ENCODE measurements at places on chromosomes 12 and 14.

GRCh38 chr12:112121780-112122565, 3.4 kb upstream of the TRAFD1 start:
- DNase-seq, result no peak

DNA sequence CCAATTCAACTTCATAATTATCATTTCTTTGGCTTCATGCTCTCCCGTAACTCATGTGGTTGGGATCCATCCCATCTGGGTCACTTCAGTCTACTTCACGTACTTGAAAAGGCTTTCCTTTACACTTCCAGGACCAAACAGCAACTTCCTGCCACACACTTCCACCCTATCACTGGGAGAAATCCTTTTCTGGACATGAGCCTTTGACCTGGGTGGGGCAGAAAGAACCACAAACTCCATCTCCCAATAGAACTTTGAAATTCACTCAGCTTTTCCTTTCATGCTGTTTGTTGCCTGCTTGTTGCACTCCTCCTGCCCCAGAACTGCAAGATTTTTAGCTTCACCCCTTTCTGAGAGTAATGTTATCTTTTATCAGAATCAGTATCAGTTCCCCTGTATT, 18.4 kb upstream of the GALNT16 start:
- no peak for DNase-seq

DNA sequence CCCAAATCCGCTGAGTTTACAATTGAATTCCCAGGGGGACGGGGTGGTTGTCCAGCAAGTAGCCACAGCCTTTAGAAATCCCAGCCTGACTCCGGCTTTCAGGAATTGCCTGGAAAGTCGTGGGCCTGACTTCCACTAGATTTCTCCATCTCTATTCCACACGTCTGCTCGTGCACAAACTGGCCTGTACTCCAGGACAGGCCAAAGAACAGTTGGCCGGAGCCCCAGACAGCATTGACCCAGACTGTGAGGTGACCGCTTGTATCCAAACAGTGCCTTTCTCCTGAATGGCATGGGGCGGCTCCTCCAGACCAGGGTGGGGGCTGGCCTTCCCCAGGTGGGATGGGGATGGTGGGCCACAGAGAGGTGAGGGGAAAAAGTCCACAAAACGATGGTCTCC, 62.2 kb downstream of the KDM2B start:
- DNase-seq, result no peak

DNA sequence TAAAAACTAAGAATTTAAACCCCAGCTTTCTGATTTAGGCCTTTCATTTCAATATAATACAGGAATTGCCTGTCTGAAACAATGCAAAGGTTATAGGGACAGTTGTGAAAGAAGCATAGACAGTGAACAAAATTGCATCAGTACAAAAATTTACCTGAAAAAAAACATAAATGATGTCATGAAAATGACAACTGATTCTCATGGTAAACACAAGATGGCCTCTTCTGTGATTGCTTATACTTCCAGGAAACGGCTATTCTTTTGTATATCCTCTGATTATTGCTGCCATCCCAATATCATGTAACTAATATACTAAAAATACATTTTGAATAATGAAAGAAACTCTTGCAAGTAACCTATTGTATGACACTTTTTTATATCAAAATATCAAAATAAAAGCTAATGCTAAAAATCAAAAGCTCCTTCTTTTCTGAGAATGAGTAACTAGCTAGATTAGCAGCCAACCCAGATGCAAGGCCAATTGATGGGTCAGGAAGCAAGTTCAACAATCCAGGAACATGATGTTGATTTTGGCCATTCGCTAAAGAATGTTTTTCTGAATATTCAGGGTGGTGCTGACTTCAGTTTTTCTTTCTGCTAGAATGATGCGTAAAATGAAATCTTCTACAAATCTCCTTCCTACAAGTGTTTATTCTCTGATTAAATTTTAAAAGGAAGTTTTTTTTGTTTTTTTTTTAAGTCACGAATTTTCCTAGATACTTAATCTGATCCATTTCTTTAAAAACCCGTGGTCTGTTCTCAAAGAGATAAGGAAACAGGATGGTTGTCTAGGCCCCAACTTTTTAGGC, 83.6 kb downstream of the ALX1 start:
- no peak for DNase-seq

GRCh38 chr12:132475304-132476037, 14.5 kb upstream of the FBRSL1 start:
- DNase-seq, result no peak

GRCh38 chr12:3332188-3332587, 158.8 kb upstream of the PRMT8 start:
- no peak for DNase-seq

GRCh38 chr12:131773582-131774221, 54.5 kb upstream of the MMP17 start:
- DNase-seq, result no peak

- no peak for DNase-seq
Observed at GRCh38 chr12:99435095-99435791, 212.3 kb upstream of the GARIN6 start.

GRCh38 chr14:82647088-82647810, 1113.6 kb upstream of the SEL1L start:
- DNase-seq, result no peak

DNA sequence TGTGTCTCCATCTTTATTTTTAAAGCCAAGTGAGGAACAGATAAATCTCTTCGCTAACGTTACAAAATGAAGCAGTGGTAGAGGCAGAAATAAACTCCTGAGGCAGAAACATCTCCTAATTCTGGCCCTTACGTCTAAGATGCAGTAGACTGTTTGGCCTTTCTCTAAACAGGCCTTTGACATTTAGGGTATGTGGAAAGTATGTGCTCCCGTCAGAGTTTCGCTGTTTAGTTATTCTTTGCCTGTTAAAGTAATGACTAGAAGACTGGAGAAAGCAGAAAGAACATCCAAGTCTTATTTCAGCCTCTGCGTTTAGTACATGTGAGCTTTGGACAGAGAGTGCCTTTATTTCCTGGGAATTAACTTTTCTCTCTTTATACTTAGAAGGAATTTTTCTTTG, 216.6 kb downstream of the RAD51B start:
- DNase-seq, result no peak

- no peak for DNase-seq
Observed at GRCh38 chr12:52527121-52527800, 7.1 kb upstream of the KRT5 start.

GRCh38 chr12:113555226-113555625, 83.6 kb upstream of the LHX5 start:
- no peak for DNase-seq

DNA sequence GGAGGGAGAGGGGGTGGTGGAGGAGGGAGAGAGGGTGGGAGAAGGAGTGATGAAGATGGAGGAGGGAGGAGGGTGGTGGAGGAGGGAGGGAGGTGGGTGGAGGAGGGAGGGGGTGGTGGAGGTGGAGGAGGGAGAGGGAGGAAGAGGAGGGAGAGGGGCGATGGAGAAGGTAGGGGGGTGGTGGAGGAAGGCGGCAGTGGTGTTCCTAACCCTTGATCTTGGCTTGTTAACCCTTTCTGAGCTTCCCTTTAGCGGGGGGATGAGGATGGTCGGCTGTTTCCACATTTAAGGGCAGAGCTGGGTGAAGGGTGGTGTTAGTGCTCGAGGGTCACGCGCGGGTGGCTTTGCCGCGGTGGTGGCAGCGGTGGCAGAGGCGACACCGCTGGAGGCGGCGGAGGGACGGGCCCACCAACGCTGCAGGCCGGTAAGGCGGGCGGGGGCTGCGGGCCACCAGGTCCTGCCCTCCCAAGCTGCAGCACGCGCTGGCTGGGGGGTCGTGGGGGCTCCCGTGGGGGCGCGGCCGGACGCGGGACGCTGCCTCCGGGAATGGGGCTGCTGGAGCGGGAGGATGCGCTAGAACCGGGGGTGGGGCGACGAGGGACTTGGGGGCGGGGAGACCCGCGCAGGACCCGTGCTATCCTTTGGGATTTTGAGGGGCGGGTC, 156.3 kb downstream of the PTPN11 start:
- DNase-seq, result no peak

- no peak for DNase-seq
Observed at GRCh38 chr12:113325916-113326315, 9.0 kb downstream of the SLC8B1 start.

GRCh38 chr12:112848972-112849371, 57.4 kb downstream of the RPH3A start:
- no peak for DNase-seq

- DNase-seq, result no peak
Observed at GRCh38 chr14:54848910-54849309, 53.7 kb downstream of the GCH1 start.

GRCh38 chr12:87988534-87988933, 40.7 kb downstream of the C12orf50 start:
- no peak for DNase-seq

DNA sequence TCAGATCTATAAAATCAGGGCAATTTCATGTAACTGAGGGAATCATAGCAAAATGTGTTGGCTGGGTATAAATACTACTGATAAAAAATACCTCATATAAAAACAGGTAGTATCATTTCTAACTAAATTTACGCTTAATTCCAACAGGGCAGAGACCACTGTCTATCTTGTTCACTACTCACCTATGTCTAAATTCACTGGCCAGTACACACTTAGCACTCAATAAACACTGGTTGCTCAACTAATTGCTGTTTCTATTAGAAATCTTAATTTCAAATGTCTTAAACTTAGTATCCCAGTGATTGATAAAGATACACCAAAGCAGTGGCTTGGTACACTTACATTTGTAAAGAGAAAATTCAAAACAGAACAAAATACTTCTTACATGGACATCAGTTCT, 55.6 kb downstream of the HNRNPC start:
- DNase-seq, result no peak

GRCh38 chr14:74554742-74555362, 57.2 kb downstream of the LTBP2 start:
- no peak for DNase-seq

DNA sequence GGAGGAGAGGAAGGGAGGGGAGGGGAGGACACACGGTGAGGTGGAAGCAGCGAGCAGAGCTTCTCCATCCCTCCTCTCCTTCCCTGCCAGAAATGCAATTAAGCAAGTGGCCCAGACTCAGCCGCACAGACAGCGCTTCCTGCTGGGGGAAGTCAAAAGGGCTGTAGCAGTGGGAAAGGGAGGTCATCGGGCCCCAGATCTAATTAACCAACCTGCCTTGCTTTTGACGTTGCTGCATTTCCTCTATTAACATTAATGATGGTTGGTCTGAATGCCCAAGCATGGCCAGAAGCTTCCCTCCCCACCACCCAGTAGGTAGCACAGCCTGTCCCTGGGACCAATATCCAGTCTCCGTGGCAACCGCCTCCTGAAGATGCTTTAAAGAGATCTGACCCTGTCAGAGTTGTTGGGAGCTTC, 4.6 kb upstream of the NGB start:
- no peak for DNase-seq

- no peak for DNase-seq
Observed at GRCh38 chr12:91222746-91223145, 40.1 kb upstream of the DCN start.

- DNase-seq, result no peak
Observed at GRCh38 chr12:120119271-120119973, 2.9 kb upstream of the RAB35 start.

DNA sequence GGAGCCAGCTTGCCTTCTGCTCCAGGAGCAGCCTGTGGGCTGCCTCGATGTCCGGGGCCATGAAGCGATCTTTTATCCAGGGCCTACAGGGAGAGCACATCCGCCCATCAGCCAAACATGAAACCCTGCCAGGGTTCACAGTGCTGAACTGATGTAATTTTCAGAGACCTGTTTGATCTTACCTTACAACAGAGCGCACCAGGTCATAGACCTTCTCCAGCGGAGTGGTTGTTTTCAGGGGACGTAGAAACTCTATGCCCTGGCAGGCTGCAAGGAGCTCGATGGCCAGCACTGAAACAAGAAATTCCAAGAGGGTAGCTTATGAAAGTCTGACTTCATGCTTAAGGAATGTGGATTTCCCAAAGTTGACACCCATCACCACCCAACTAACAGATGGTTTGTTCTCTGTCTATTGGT, 19.7 kb downstream of the HAL start:
- DNase-seq, result no peak

GRCh38 chr12:12460935-12461922, 101.4 kb downstream of the DUSP16 start:
- DNase-seq, result no peak

DNA sequence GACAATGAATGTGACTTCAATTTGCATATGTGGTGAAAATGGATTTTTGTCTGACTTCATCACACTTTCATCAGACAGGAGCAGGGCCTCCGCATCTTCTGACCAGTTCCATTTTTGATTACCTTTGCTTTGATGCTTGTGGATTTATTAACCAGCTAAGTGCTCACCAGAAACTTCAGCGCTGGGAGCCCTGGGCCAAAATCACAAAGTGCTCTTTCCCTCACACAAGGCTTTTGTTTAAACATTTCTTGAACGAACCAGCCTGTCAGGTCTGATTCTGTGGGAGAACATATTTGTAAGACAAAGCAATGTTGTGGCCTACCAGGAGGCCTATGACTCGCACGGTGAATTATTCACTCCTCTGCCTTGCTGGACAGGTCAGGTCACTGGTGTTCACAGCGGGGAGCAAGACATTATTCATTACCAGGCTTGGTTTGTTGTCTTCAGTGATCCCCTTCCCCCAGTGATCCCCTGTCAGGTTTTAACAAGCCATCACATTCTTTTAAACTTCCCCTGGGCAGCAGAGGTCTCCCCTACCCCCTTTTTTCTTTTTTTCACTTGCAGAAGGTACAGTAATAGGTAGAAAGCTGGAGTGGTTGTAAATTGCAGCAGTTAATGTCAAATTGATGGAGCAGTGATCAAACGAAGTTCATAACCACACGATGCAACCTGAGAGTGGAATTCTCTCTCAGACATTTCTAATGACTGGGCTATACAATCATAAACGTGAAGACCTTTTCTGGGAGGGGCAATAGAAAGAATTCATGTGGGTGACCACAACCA, 167.5 kb upstream of the PRICKLE1 start:
- DNase-seq, result no peak

DNA sequence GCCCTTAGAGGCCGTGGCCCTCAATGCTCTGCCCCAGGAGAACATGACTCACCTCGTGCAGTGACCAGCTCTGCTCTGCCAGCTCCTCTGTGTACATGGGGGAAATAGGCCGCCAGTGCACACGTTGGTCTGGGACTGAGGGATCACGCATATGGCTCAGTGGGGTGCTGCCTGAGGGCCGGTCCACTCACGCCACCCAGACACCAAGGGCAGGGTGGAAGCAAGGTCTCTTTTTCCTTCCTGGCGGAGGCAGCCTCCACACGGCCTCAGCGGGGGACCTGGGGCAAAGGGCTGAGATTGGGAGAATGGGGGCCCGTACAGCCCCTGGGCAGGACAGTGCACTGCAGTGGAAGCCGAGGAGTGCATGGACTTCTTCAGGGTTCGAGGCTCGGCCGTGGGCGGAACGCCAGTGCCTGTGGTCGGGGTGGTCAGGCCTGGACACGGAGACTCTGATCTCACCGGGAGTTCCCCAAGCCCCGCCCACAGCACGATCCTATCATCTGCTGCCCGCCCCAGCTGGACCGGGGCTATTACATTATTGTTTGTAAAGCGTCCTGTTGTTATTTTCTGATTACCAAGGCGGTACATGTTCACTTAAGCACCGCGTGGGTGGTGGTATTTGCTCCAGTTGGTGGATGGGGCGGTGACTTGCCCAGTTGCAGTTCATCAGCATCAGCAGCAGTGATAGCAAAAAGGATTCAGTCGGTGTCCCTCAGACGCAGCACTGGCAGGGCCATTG, 38.8 kb upstream of the TDRD9 start:
- DNase-seq, result no peak
